Urothelium cell line (cell line): ENCODE measurements at places on chromosomes 2 and 18.

DNA sequence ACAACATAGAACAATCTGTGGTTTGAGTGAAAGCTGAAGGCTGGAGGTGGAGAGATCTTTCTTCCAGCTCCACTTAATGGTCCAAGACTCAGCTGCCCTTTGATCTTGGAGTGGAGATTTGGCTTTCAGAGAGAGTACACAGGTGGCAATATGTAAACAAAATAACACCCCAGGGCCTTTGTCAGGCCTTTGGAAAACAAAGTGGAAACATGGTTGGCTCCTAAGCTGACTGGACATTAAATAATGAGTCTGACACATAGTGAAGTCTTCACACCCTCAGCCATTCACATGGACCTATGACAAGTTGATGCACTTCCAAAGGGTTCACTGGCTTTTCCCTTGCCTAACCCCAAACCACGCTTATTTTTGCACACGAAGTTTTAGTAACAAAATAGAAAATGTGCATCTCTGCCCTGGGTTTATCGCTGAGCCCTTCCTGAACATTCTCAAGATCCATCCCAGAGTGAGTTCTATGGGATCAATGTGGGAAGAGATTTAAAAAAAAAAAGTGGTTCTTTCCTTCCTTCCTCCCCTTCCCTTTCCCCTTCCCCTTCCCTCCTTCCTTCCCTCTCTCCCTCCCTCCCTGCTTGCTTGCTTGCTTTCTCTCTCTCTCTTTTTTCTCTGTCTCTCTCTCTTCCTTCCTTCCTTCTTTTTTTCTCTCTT, 201.3 kb upstream of the NT5C1B start:
- DNase-seq = no peak

DNA sequence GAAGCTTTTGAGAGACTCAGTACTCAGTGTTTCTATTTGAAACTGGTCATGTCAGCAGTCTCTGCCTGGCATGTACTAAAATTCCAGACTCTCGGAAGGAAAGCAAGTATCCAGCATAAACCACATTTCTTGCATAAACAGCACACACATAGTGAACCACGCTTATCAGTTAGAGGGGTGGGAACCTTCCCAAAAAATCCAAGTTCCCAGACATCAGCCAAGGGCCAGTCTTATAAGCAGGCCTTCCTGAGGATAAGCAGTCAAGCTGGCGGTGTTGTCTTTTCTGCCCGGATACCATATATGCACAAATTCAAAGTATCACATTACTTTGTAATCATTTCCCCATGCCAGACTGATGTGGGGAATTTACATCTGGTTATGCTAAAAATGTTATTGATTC, 73.6 kb downstream of the ST6GAL2 start:
- DNase-seq = no peak

- DNase-seq = no peak
These were observed 24.4 kb downstream of the KLF7 start for GRCh38 chr2:207141386-207141785.

DNA sequence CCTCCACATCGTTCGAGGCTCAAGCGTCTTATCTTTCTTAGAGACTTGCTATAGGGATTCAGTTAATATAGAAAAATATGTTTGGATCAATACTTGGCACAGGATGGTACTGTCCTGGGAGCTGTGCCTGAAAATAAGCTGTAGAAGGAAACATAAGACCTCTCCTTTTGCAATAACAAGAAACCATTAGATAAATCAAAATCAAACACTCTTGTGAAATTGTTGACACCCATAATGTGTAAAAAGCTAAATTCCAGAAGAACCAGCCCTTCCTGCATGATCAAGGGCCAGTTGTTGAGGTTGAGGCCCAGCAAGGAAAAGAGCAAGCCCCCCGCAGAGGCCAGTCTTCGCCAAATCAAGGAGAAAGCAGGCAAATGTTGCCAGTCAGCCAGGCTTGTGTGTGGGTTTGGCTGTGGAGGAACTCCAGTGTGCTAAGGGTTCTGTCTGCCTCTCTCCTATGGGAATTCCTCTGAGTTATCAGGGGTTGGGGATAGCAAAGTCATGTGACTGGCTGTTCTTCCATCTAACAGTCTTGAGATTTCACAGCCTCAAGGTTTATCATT, 185.7 kb downstream of the ACKR3 start:
- DNase-seq = no peak

- DNase-seq = no peak
These were observed 74.6 kb downstream of the SLC4A3 start for GRCh38 chr2:219701847-219702634.
